ENCODE measurements at places on chromosomes 7 and 10.

DNA sequence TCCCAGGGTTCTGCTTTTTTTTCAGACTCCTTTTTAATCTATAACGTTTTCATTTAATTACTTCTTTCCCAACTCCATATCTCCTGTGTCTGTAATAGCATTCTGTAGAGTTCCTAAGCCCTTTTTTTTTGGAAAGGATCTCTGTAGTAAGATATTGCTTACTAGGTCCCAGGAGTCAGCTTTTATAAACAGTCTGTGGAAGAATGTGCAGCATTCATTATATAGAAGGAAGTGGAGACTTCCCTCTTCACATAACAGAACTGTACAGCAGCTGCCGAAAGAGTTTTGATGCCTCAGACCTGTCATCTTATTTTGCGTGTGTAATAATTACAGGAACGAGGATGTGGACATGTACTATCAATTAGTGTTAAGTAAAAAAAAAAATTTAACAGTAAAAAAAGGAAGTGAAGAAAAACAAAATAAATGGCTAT lies 7.4 kb upstream of the STEAP4 start:
- no peak for DNase-seq

- DNase-seq: no peak
Measured at GRCh38 chr10:100104300-100104699, 22.6 kb upstream of the CPN1 start.

- no peak for DNase-seq
Measured at GRCh38 chr7:81036057-81036456, 117.2 kb upstream of the SEMA3C start.

DNA sequence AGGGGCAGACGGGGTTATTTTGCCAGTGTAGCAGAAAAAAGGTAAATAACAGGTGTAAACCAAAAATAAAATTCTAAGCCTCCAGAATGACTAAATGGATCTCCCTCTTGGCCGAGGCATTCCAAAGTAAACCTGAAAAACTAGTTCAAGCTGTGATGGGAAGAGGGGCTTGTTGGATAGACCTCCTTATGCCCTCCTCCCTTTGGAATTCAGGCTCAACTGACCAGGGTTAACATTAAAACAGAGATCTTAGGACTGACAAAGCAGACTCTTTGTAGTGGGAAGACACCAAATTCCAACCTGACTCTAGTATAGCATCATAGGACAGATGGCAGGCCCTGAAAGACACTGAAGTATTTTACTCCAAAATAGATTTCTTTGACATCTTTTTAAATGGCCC lies 113.8 kb upstream of the ITGB1 start:
- no peak for DNase-seq

- DNase-seq: no peak
Measured at GRCh38 chr10:103246324-103246723, 637 bp downstream of the RPEL1 start.

Measured in T follicular helper cell (primary cell).